Activated naive CD4-positive, alpha-beta T cell treated with anti-CD3 and anti-CD28 coated beads for 36 hours (primary cell): ENCODE measurements at places on chromosomes 6 and 20.

DNA sequence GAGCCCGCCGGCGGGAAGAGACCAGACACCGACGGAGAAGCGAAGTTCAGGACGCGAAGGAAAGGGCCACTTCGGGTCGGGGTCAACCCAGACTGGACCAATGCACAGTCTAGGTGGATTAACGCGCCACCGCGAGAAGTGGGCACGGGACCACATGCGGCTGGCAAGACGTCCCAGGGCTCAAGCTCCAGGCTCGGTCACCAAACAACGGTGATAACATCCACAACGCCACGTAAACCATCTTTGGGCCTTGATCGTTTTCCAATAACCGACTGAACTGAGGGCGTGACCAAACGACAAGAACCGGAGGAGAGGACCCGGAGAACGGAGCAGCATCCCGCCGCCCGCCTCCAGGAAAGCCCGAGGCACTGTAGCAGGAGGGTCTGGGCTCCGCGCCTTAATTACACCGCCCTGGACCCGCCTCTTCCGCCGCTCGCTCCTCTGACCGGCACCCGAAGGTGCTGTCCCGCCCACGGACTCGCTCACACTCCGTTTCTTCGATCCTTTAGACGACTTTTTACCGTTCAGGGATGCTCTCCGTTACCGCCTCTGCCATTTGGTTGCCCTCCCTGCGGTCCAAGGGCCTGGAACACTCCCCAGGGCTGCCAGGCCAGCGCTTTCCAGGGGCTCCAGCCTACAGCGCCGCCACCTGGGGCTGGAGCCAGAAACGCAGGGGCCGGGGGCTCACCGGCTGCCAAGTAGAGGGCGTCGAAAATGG, 44.1 kb downstream of the DPPA5 start:
- DNase-seq: peak; percentile 63

- DNase-seq: no peak
Observed at GRCh38 chr20:37020636-37021035, 69.1 kb upstream of the SAMHD1 start.

- DNase-seq: no peak
Observed at GRCh38 chr6:170292111-170292406, 1.2 kb upstream of the DLL1 start.

DNA sequence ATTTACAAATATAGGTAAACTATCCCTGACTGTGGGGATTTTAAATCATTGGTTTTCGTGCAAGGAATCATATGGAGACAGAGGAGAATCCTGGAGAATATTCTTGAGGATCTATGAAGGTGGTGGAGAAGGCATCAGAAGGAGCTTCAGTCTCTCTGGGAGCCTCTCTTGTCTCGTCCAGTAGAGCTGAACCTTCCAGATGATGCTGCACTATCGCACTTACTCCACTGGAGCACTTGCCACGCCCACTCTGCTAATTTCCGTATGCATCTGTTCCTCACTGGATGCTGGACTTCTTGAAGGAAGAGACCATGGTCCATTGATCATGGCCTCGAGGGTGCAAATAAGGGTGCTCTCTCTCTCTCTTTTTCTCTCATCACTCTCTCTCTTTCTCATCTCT, 36.8 kb downstream of the C6orf118 start:
- DNase-seq: no peak

DNA sequence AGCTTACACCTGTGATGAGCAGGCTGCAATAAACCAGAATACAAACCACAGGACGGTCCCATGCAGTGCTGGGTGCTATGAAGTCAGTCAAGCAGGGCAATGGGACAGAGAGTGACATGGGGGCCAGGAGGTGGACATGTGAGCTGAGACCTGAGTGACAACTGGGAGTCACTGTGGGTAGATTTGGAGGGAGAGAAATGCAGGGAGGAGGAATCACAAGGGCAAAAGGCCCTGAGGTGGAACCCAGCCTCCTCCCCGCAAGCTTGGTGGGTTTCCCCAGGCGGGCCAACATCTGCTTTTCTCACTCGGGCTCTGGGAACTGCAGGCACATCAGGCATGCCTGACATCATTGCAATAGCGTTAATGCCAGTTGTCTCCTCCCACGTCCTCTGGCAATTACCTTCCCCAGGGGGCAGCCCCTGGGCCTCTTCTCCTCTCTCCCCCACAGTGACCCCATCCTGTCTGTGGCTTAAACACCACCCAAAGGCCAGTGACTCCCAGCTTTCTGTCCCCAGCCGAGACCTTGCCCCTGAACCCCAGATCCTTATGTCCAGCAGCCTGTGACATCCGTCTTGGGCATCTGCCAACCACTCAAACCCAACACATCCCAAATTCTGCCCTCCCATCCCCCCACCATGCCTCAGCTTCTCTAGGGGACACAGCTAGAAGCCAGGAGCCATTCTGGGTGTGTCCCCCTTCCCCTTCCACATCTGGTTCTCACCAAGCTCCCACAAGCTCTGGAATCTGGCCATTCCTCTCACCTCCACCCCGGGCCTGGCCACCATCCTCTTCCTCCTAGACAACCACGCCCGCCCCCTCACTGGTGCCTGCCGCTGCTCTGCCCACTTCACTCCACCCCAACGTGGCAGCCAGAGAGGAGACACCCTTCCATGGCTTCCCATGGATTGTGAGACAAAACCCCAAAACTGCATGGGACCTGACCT, 28.2 kb downstream of the PDRG1 start:
- peak; percentile 23 for DNase-seq

GRCh38 chr6:88952065-88952704, 11.2 kb downstream of the RNGTT start:
- DNase-seq: no peak

GRCh38 chr6:128932061-128932460, 49.1 kb downstream of the LAMA2 start:
- no peak for DNase-seq

- DNase-seq: no peak
Observed at GRCh38 chr6:42899871-42900270, 16.0 kb upstream of the PTCRA start.

DNA sequence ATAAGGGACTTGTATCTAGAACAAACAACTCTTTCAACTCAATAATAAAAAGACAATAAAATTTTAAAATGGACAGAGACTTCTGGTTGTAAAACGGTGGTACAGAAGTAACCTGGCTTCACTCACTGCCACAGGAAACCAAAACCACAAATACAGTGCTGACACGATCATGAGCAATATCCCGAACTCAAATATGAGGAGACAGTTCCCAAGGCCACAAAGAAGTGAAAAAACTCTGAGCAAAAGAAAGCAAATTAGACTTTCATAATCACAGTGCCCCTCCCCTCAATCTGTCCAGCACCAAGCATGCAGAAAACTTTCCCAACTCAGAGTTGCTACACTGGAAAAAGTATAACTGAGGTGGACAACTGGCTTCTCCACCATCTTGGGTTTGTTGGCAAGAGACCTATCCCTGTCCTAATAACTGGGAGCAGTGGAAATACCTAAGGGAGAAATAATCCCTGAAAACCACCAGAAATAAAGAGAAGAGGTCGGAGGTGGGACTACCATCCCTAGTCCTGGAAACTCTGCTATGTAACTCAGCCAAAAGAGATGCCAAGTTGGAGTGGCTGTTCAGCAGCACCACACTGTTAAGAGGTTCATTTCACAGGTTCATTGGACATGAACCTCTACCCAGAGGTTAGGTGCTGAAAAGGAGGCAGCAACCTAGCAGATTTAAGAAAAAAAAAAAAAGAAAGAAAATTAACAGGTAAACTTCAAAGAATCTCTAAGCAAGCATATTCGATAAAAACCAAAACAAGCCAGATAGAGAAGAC, 55.5 kb downstream of the REV3L start:
- peak; percentile 54 for DNase-seq

DNA sequence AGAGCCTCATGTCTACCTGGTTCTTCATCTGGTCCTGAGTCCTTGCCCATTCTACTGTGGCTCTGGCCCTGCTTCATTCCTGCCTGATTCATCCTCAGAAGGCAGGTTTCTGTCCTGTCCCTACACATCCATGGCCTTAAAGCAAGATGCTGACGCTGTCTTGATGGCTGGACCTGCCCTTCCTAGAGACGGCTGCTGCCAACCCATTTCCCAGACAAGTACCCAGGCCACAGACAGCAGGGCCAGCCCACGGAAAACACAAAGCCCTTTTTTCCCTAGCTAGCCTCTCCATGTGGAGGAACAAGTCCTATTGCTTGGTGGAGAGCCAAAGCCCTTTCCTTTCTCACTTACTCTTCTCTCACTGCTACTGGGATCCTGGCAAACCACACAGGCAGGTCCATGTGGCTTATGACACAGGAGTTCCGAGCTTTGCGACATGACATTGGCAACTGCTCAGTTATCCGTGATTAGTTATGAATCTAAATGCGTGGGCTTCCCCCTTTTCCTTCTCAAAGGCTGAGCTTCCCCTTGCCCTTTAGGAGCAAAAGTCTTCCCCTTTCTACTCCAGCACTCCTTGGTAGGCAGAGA, 72.9 kb downstream of the SLC22A3 start:
- no peak for DNase-seq

GRCh38 chr20:2692036-2692885, at the start of gene EBF4:
Gene EBF4, plus strand, starts transcription at chr20:2692780. Its CDS starts 866 bp downstream, at chr20:2693646.
- peak; percentile 32 for DNase-seq

- DNase-seq: no peak
Observed at GRCh38 chr6:40809627-40810026, 222.5 kb upstream of the LRFN2 start.

- DNase-seq: no peak
Observed at GRCh38 chr6:45253453-45253852, 74.7 kb upstream of the RUNX2 start.

GRCh38 chr6:41269716-41270115, 16.8 kb downstream of the TREM1 start:
- no peak for DNase-seq

GRCh38 chr6:72411872-72412708, 209.8 kb upstream of the KCNQ5 start:
- DNase-seq: peak; percentile 82

DNA sequence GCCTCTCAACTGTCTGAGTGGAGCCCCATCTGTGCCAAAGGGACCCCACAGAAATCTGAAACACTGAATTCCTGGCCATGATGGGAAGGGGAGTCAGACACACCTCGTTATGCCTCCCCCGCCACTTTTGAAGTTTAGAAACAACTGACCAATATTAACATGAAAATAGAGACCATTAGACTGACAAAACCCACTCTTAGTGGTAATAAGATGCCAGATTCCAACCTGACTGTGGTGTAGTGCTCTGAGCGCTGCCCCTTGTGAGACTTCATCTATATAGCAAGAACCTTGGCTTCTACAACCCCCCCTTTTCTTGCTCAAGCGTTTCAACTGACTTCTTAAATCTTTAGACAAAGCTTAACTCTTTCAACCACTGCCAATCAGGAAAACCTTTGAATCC, 46.1 kb upstream of the UNC93A start:
- no peak for DNase-seq

DNA sequence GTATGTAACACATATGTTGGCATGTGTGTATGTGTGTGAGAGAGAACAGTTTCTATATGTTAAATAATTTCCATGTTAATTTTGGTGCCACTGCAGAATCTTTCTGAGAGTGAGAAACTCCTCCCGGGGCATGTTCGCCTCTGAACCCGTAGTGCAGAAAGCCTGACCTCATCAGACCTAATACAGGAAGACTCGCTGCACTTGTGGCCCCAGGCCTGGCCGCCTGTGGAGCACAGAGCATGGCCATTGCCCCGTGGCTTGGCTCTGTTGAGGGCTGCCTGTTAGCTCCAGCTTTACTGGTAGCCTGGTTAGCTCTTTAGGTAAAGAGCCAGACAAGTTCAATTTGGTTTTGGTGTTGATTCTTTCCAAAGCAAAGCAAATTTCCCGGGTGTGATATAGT, 25.5 kb downstream of the FARS2 start:
- no peak for DNase-seq
